ENCODE measurements at places on chromosomes 12 and 14.

GRCh38 chr14:99321236-99321925 is 49.4 kb upstream of the BCL11B start:
- no peak for DNase-seq

DNA sequence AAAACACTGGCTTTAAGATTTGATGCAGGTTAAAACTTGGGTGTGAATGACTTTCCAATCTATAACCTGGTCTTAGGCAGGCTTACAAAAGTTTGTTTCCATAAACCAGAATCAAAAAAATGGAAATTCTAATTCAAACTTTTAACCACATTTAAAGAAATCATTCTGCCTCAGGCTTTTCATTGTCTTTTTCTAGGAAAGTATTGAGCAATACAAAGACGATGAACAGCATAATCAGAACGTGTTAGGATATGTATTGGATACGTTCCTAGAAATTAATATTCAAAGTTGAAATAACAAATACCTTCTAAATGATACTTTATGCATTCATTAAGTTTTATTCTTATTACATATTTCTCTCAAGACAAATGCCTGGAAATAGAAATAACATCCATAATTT is 172.9 kb downstream of the CEP128 start:
- no peak for DNase-seq

- peak; percentile 24 for DNase-seq
Measured at GRCh38 chr14:58426670-58427280, 556 bp downstream of the TIMM9 start.

DNA sequence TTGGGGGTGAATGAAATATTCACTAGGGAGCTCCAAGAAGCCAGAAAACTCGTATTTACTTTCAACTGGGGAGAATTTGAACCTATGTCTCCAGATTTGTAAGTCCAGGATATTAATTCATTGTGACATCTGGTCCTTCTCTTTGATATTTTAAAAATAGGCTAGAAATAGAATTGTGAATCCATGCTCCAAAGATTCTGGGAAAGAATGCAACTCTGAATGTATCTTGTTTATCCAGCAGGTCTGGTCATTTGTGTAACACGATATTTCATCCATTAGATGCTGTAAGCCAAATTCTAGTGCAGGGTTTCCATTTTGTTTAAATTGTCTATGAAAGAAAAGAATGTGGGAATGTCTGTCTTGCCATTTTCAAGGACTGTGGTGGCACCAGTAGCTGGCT is 334.7 kb downstream of the BMP4 start:
- no peak for DNase-seq

GRCh38 chr12:98109266-98109665 is 406.1 kb upstream of the TMPO start:
- no peak for DNase-seq

- DNase-seq = no peak
Measured at GRCh38 chr12:69331519-69331908, 16.7 kb upstream of the LYZ start.

GRCh38 chr12:127595506-127595905 is 671.5 kb upstream of the TMEM132C start:
- no peak for DNase-seq

DNA sequence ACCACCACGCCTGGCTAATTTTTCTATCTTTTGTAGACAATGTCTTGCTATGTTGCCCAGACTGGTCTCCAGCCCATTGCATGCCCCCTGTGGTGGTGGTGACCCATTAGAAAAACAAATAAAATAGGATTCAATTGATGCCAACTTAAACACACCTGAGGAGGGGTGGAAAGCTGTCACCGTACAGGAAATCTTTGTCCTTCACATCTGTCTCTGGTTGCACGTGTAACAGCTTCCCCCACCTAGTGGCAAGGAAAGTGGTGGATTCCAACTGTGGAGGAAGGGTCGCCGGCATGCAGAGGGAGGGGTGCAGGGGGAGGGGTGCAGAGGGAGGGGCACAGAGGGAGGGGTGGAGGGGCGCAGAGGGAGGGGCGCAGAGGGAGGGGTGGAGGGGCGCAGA is 26.1 kb upstream of the GPR68 start:
- no peak for DNase-seq

GRCh38 chr12:58419905-58420304 is 478.5 kb downstream of the ATP23 start:
- no peak for DNase-seq

GRCh38 chr12:19120795-19121194 is 8.7 kb upstream of the PLEKHA5 start:
- DNase-seq = no peak

- no peak for DNase-seq
Measured at GRCh38 chr12:28415755-28416154, 225.5 kb downstream of the CCDC91 start.

Measured in stimulated activated CD4-positive, alpha-beta T cell treated with anti-CD3 and anti-CD28 coated beads, Interleukin-2, amount 100 ng/mL, for 4 hours (primary cell).